ENCODE measurements at places on chromosomes 16 and 17. TPM values are rescaled to one million over a fixed set of nuclear protein-coding genes. Genes with fewer than 3 reads are reported as not detected.
A peak's percentile ranks its signal among the peaks of the same experiment; 100 is the strongest.

The SPN gene
- 0.60 TPM for total RNA-seq

The SPNS2 gene
- 33.9 TPM for total RNA-seq

The CES5A gene
- total RNA-seq, result not detected

The BCL6B gene
- total RNA-seq, result 3.7 TPM

The NPW gene
- 0.80 TPM for total RNA-seq

The EPX gene
- total RNA-seq, result not detected

DNA sequence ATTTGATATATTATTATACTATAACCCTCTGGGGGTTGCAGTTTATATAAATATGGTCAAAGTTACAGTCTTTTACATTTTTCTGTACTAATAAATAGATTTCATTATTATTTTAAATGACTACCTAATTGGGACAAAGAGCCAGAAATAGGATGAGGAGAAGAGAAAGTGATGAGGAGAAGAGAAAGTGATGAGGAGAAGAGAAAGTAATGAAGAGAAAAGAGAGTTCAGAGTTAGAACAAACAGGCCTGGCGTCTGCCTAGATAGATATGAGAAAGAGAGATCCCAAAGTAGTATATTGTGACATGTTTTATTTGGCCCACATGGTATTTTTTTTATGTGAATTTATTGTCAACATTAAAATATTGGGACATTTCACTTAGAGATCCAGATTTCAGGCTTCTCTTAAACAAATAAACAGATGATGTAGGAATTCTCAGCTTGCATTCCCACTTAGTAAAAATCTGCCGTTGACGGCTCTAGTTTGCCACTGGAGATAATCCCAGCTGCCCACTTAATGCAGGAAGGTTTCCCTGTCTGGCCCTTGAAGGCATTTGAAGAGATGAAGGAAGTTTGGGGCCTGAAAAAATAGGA lies 210.7 kb downstream of the STX8 start:
- ATAC-seq, result no peak

- ATAC-seq, result peak; percentile 51
Observed at GRCh38 chr17:47204722-47205418, 4.3 kb upstream of the MYL4 start.

DNA sequence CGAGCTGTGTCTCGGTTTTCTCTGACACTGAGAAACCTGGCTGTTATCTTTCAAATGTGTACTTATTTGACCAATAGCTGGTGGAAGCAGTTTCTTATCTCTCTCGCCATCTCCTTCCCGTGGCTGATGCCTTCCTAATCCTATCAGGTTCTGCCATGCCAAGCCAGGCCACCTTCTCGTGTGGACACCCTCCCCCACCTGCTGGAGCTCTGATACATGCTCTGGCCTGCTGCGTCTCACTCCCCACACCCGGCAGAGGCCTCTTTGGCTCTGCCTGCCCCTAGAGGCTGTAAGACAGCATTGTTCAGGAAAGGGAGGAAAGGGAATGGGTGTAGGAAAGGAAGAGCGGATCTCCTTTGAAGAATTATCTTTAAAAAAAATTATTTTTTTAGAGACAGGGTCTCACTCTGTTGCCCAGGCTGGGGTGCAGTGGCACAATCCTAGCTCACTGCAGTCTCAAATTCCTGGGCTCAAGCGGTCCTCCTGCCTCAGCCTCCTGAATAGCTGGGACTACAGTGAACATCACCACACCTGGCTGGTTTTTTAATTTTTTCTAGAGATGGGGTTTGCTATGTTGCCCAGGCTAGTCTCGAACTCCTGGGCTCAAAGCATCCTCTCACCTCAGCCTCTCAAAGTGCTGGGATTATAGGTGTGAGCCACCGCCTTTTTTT lies 7.5 kb upstream of the ARMC5 start:
- ATAC-seq, result peak; percentile 70

GRCh38 chr17:18176176-18176575 lies 7.5 kb upstream of the ALKBH5 start:
- ATAC-seq, result no peak

- no peak for ATAC-seq
Observed at GRCh38 chr16:78695391-78695790, 595.9 kb downstream of the WWOX start.

- ATAC-seq, result no peak
Observed at GRCh38 chr16:49586466-49587450, 213.2 kb downstream of the C16orf78 start.

DNA sequence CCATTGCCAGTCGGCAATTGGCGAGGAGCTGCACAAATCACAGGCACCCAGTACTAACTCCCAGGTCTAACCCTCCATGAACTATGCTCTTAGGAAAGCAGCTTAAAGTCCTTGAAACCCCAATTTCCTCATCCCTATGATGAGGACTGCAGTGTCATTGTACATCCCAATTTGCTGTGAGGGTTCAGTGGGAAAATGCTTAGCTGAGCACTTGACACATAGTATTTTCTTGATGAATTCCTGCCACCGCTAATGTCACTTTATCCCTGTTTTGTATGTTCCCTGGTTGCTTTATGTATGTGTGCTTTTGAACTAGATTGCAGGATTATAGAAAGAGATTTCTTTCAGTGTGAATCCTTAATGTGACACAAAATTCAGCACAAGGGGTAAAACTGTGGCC lies 161.5 kb upstream of the RBFOX1 start:
- ATAC-seq, result no peak

DNA sequence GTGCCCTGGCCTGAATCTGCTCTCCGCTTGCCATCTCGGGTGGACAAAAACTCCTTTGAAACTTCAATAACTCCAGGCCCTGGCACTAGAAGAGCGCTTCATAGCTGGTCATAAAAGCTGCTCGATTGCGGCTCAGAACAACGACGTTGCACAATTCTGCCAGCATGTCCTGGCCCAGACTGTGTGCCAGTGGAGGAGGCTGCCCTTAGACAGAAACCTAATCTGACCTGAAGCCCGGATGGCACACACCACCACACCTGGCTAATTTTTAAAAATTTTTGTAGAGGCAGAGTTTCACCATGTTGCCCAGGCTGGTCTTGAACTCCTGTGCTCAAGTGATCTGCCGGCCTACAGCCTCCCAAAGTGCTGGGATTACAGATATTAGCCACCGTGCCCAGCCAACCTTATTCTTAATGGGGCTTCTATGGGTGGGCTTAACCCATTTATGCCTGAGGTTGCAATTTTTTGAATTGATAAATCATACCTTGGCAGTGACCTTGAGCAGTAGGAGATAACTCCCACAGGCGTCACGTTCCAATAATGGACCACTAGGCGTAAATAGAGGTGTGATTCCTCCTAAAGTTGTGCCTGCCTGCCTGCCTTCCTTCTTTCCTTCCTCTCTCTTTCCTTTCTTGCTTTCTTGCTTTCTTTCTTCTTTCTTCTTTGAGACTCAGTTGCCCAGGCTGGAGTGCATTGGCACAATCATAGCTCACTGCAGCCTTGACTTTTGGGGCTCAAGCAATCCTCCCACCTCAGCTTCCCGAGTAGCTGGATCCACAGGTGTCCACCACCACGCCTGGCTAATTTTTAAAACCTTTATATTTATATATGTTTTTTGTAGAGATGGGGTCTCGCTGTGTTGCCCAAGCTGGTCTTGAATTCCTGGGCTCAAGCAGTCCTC lies 1.1 kb upstream of the PPL start:
- ATAC-seq, result peak; percentile 4
